ENCODE measurements at places on chromosomes 1 and 21.

- H3K27me3 ChIP-seq: peaks cover 2% of the 10 kb centered on the region
- no peak overlapping the region for H3K4me3 ChIP-seq
- no peaks in the 10 kb centered on the region for H3K4me1 ChIP-seq
- no peak for DNase-seq
- H3K27ac ChIP-seq: no peak overlapping the region
- H3K36me3 ChIP-seq: no peaks in the 10 kb centered on the region
Observed at GRCh38 chr1:227869279-227869842, 53.9 kb downstream of the PRSS38 start.

GRCh38 chr1:109271458-109271857 is 11.5 kb downstream of the PSRC1 start:
- peaks cover 5% of the 10 kb centered on the region for H3K4me1 ChIP-seq
- H3K27ac ChIP-seq: no peak overlapping the region
- H3K27me3 ChIP-seq: no peaks in the 10 kb centered on the region
- H3K4me3 ChIP-seq: no peak overlapping the region
- DNase-seq: no peak

- H3K4me3 ChIP-seq: no peak overlapping the region
- no peak overlapping the region for H3K27ac ChIP-seq
- H3K36me3 ChIP-seq: no peaks in the 10 kb centered on the region
- DNase-seq: no peak
- no peaks in the 10 kb centered on the region for H3K27me3 ChIP-seq
Observed at GRCh38 chr1:165152727-165153126, 203.8 kb downstream of the LMX1A start.

GRCh38 chr1:239719642-239720258 is 333.4 kb downstream of the CHRM3 start:
- H3K27ac ChIP-seq: peak overlapping the region; percentile 25
- DNase-seq: peak; percentile 21
- peak overlapping the region; percentile 5 for H3K4me3 ChIP-seq
- no peaks in the 10 kb centered on the region for H3K27me3 ChIP-seq

GRCh38 chr1:211133393-211133835 is 534 bp downstream of the KCNH1 start:
- peaks cover 76% of the 10 kb centered on the region for H3K27me3 ChIP-seq
- DNase-seq: no peak
- H3K27ac ChIP-seq: peak overlapping the region; percentile 47
- H3K36me3 ChIP-seq: no peaks in the 10 kb centered on the region

- H3K27ac ChIP-seq: no peak overlapping the region
- no peaks in the 10 kb centered on the region for H3K27me3 ChIP-seq
- no peaks in the 10 kb centered on the region for H3K36me3 ChIP-seq
- DNase-seq: no peak
- H3K4me1 ChIP-seq: no peaks in the 10 kb centered on the region
Observed at GRCh38 chr1:89701746-89702241, 68.9 kb downstream of the LRRC8C start.

DNA sequence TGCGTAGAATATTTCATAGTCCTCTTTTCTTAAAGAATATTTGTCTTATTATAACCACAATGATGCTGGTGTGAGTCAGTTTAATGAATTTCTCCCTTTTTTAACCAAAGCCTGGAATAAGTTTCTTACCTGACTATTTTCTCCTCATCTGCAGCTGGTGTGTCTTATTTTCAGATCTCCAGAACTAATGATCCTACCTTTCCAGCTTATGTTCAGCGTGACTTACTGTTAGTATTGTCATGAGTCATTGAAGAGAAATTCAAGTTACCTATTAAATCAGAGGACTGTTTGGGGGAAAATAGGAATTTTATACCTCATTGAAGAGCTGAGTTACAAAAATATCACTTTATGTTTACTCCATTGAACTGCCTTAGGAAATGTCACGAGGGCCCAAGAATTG is 482.1 kb downstream of the RWDD3 start:
- H3K4me3 ChIP-seq: no peak overlapping the region
- no peak for DNase-seq
- no peaks in the 10 kb centered on the region for H3K27me3 ChIP-seq
- no peaks in the 10 kb centered on the region for H3K36me3 ChIP-seq

GRCh38 chr21:31873275-31873695 is 465 bp downstream of the HUNK start:
- H3K36me3 ChIP-seq: no peaks in the 10 kb centered on the region
- H3K4me3 ChIP-seq: peak overlapping the region; percentile 74
- H3K27me3 ChIP-seq: peaks cover 24% of the 10 kb centered on the region
- peaks cover 23% of the 10 kb centered on the region for H3K4me1 ChIP-seq

DNA sequence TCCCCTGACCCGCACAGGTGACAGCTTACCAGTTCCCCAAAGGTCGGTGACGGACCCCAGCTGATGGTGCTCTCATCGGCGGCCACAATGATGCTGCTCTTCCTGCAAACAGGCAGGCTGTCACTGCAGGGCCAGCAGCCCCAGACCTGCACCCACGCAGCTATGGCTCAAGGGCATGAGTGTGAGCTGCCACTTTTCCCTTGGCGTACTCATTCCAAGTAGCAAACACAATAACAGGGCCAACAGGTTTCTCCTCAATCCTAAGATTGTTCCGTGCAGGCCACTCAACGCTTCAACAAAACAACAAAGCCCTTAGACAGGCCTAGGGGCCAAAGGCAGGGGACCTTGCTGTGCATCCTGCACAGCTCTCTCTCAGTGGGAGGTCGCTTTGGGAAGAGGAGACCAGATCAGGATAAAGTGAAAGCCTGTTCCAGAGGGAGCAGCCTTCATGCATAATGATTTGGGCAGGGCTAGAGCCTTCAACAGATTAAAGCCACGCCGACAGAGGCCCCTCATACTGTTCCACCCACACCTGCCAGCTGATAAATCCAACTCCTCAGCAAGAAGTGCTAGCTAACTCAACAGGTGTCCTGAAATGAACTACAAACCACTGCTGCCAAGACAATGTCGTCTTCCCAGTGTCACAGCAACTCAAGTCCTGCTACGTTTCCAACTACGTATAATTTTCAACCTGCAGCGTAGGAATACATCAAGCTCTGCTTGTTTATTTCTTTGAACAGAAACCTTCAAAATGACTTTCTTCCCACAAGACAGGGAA is 27.2 kb downstream of the RCC2 start:
- DNase-seq: no peak
- no peak overlapping the region for H3K27ac ChIP-seq
- H3K4me3 ChIP-seq: no peak overlapping the region
- no peaks in the 10 kb centered on the region for H3K27me3 ChIP-seq
- H3K4me1 ChIP-seq: no peaks in the 10 kb centered on the region
- H3K36me3 ChIP-seq: peaks cover 6% of the 10 kb centered on the region

GRCh38 chr1:229762891-229763290 is 136.8 kb downstream of the URB2 start:
- no peak overlapping the region for H3K4me3 ChIP-seq
- H3K27ac ChIP-seq: no peak overlapping the region
- no peaks in the 10 kb centered on the region for H3K36me3 ChIP-seq
- no peaks in the 10 kb centered on the region for H3K27me3 ChIP-seq

Data from transverse colon (tissue), 4 donors.